ENCODE measurements at places on chromosomes 5 and 9.

DNA sequence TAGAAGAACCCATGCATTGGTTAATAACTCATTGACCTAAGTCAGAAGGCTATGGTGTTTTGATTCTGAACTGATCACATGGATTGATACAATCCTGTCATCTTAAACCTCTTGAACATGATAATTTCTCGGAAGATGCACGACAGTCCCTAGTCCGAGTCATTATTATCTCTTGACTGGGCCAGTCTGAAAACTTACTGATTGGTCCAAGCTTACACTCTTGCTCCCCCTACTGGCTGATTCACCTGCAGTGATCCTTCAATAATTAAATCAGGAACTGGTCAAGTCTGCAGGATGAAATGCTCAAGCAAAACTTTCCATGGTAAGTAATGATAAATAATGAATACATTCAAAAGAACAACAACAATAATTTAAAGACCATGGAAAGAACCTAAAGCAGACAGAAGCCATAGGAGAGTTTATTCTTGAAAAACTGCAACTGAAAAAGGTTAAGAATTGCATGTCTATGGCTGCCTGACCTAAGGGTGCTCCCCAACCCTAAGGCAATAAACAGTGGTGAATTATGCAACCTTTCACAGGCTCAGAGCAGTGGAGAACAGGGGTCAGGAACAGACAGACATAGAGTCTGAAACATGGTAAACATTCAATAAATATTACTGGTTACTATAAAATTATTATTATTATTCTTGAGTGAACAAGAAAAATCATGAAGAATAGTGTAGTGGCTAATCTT lies 79.3 kb downstream of the BRINP1 start:
- peak; percentile 79 for DNase-seq

- DNase-seq = no peak
These were observed 43.4 kb upstream of the S1PR3 start for GRCh38 chr9:88947581-88948573.

DNA sequence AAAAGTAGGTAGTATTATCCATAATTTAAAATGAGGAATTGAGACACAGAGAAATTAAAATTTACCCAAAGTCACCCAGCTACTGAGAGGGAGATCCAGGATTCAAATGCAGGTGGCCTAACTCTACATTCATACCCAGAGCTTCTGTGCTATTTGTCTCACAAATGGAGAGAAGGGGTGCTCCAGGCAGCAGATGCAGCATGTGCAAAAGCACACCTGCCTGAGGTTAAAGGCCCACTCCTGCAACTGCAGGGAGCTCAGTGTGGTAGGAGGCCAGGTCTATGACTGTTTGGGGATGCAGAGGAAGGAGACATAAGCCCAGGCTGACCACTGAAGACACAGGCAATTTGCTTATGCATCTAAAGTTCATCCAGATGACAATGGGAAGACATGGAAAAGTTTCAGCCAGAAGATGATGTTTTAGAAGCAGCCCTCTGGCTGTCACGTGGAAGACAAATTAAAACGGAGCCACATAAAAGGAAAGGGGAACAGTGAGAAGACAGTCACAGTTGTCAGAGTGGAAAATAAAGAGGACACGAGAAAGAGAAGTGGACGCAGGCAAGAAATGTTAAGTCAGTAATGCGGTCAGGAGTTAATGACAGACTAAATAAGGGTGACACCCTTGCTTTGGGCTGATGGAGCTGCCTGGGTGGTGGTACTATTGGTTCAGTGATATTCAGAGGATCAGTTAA lies 214.7 kb downstream of the EBF1 start:
- no peak for DNase-seq

DNA sequence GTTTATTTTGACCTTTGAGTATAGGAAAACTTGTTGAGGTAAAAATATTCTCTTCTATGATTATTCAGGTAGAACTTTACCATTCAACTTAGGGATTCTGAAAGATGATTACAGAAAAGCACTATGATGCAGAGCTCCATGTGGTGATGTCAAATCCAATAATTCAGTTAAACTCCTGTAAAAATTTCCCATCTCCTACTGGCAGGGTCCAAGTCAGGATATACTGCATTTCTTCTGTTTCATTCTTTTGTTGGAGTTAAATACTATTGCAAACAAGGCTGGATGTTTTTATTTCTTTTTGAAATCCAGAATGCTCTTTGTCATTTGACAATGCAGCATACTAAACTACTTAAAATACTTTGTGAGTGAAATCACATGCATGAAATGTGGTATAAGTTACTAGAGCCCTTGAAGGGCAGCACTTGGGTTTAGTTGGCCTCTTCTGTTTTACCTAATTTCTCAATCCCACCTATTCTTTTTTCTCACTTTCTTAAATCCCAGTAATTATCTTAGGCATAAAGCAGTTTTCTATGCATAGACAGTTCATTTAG lies 204.5 kb downstream of the FBXL7 start:
- no peak for DNase-seq

DNA sequence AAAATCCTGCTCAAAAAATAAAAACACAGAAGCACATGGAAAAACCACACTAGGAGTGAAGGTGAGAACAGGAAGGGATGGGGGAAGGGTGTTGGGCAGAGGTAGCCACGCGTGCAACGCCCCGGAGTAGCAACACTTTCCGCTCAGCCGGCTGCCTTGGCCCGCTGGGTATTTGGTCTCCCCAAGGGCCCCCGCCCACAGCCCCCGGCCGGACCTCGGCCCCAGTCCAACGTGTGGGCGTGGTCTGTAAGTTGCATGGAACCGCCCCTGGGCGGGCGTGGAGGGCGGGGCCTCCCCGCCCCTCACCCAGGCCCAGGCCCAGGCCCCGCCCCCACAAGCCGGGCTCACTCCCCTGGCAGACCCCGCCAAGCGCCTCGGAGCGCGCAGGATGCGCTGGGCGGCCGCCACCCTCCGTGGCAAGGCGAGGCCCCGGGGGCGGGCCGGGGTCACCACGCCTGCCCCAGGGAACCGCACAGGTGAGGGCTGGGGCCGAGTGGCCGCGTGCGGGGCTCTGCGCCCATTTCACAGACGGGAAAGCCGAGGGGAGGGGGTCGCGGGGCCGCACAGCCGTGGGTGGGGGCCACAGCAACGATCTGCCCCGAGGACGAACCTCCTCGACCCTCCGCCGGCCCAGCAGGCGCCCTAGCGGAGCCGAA lies at the start of gene SUSD3:
Gene SUSD3 (plus strand): TSS at position 347 of the 656 bp plus-strand sequence. CDS start 42 bp downstream, at position 389.
- DNase-seq = peak; percentile 89
